Stimulated activated CD4-positive, alpha-beta T cell treated with anti-CD3 and anti-CD28 coated beads, Interleukin-12 subunit alpha, Interleukin-12 subunit beta, amount 100 ng/mL, for 4 hours (primary cell): ENCODE measurements at places on chromosomes 11 and 22.

DNA sequence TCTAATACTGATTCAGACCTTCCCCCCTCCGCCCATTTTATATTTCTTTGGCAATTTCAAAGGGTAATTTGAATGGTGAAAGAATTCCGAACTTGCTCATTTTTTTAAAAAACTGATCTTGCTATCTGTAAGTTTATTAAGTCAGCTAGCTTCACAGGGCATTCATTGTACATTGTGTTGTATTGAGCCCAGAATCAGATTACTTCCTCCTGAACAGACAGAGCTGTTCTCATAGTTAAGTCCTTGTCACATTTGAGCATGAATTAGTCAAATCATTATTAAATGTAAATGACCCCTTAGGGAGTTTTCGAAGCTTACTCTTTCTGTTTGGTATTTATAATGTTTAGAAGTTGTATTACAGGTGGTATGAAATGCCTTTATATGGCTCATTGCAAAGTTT lies 34.4 kb downstream of the CYP2R1 start:
- DNase-seq, result no peak

DNA sequence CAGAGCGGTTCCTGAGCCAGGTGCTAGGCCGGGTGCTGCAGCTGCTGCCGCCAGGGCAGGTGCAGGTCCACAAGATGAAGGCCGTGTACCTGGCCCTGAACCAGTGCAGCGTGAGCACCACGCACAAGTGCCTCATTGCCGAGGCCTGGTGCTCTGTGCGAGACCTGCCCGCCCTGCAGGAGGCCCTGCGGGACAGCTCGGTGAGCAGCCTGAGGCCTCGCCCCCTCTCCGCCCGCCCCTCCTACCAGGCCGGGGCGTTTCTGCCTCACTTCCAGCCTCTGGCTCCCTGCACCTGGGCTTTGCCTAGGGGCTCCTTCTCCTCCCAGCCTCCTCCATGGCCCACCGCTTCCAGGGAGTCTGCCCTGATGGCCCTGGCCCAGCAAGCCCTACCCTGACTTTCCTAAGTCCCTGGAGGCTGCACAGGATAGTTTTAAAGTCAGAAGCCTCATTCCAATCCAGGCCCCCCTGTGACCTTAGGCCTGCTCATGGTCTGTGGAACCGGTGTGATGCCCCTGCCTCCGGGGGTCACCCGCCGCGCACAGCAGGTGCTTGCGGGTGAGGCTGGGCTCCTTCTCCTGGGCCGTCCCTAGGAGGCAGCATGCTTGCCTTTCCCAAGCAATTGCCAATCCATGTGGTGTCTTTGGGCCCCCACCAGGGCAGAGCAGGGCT lies 5.5 kb downstream of the TCIRG1 start:
- DNase-seq, result no peak

GRCh38 chr11:117828611-117829368 lies 4.2 kb upstream of the FXYD2 start:
- peak; percentile 73 for DNase-seq

GRCh38 chr11:9748361-9748970 lies 84.6 kb downstream of the SWAP70 start:
- DNase-seq, result peak; percentile 39

GRCh38 chr11:117071344-117071787 lies 26.9 kb downstream of the SIK3 start:
- no peak for DNase-seq

GRCh38 chr11:118338637-118339061 lies 3.9 kb downstream of the CD3D start:
- peak; percentile 72 for DNase-seq

DNA sequence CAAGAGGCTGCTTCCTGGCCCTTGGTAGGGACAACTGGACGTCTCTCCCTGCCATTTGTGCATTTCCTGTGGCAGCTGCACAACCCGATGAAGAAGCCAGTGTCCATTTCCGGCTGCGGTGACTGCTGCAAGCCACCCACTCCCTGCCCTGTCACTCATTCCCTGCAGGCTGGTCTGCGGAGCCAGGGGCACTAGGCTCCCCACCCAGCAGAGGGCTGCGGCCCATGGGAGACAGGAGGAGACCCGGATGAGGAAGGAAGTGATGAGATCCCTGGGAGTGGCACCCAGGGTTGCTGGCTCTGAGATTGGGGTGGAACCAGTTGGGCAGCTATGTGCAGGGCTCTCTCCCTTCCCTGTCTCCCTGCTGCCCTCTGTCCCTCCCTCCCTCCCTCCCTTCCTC lies 10.0 kb upstream of the MYRF start:
- no peak for DNase-seq

DNA sequence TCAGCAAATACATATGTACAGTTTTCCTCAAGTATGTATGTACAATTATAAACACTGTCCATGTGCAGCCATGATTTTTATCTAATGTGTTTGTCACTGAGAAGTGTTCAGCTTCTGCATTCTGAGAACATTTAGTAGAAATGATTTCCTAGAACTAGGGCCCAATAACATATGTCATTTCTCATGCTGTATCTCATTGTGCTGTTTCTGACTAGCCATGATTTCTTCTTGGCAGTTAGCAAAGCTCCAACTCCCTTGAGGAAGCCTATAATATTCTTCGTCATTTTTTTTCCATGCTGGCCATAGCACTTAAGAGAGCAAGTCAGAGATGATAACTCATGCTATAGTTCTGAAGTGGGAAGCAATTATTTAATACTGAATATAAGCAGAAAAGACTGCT lies 187.8 kb downstream of the DDX10 start:
- DNase-seq, result no peak

- DNase-seq, result no peak
These were observed 320.5 kb upstream of the ANO3 start for GRCh38 chr11:26011474-26011873.

GRCh38 chr11:44258190-44258489 lies 51.8 kb downstream of the ALX4 start:
- no peak for DNase-seq

DNA sequence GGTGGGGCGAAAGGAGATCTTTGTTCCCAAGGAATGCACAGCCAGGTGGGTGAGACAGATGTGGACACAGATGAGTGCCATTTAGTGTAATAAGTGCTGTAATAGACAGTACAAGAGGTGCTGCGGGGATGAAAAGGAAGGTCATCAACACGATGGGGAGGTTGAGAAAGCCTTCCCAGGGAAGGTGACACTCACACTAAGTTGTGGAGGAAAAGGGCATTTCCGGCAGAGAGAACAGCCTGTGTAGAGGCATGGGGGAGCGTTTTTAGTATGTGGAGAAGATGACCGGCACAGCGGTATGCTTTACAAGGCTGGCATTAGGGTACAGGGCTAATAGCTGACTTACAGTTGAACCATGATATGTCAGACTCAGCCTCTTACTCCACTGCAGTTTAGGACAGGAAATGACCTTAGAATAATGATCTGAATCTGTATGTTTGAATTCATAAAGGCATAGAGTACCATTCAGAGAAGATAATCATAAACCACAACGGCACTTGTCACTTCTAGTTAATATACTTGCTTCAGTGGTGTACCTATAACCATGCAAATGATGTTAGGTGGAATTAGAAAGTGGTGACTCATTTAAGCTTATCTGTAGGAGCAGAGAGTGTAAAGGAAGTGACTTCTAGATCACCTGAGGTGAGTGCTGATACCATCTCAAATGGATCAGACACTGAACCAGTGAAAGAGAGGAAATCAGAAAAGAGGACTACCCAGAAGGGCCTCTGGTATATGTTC lies 60.6 kb downstream of the FAM83F start:
- DNase-seq, result no peak

GRCh38 chr11:19907008-19907579 lies 194.5 kb downstream of the NAV2 start:
- no peak for DNase-seq

- DNase-seq, result no peak
These were observed 2113.5 kb downstream of the LRRC4C start for GRCh38 chr11:39345834-39346442.

DNA sequence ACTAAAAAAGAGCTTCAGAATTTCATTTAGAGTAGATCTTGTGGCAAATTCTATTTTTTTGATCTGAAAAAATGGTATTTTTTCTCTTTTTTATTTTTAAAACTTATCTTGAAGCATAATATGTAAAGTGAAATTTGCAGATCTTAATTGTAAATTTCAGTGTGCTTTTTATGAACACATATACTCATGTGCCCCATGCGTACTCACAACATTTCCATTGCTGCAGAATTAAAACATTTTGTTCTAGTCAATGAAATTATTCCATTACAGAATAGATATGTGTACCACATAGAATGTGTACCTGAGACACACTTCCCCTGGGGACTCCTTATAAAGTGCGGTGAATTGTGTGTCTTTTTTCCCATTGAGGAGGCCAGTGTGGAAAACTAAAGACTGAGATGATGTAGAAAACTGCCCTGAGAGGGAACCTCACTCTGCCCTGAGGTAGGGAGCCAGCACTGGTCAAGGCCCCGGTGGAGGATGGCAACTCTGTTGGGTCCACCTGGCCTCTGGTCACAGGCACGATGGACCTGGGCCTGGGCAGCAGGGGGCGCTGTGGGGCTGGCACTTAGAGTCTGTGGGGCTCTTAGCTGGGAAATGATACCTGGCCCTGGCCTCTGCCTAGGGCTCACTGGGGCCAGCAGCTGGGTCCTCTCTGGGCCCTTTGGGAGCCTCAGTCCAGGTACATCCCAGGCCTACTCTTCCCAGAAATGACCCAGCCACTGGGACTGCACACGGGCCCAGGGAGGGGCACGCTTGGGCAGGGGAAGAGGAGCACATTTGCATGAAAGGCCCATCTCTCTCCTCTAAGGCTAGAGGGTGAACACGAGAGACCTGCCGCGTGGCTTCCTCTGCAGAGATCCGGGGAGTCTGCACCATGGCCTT lies 77.9 kb upstream of the TOP3B start:
- peak; percentile 47 for DNase-seq

DNA sequence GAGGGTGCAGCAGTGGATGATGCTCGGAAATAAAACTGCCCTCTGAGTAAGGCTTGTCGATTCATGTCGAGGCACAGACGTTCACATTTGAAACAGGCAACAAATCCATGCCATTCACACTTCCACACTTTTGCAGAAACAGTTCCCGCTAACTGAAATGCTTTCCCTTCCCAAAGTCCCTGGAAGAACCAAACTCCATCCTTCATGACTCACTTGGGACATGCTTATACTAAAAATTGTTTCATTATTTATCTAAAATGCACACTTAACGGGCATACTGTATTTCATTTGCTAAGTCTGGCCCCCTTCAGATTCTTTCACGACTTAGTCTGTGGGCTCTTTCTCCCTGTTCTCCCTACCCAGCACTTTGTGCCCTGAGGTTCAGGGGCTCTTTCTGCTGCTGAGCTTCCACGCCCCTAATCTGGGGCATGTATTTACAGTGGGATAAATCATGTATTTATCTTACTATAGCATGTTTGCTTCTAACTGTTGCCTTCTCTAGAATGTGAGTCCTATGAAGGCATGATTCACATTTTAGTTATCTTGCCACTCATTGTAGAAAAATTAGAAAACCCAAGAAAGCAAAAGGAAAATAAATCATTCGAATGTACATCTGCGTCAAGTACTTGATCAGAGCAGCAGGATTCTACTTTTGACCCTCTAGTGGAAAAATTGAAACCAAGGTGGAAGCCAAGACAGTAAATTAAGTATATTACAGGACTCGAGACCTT lies 12.5 kb downstream of the SCGB1A1 start:
- no peak for DNase-seq

GRCh38 chr11:132605825-132606570 lies 926.3 kb downstream of the OPCML start:
- DNase-seq, result no peak

DNA sequence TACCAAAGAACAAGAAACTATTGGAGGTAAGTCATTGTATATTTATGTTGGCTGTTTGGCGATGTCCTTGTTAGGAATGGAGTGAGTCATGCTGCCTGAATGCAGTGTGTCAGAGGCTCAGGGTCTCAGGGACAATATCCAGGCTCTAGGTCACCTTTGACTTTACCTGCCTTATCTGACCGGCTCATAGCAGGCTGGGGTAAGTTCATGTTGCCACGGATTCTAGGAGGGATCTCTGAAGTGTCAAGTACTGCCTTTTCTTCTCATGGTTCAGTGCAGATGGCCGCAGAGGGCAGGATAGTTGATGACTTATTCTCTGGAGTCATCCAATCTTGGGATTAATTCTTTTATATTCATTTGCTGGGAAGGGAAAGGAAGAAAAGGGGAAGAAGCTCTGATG lies 53.2 kb downstream of the SPON1 start:
- DNase-seq, result no peak

GRCh38 chr11:2402890-2403645 lies 2.5 kb downstream of the TSSC4 start:
- DNase-seq, result no peak

GRCh38 chr11:3134651-3135480 lies 30.2 kb downstream of the OSBPL5 start:
- no peak for DNase-seq

DNA sequence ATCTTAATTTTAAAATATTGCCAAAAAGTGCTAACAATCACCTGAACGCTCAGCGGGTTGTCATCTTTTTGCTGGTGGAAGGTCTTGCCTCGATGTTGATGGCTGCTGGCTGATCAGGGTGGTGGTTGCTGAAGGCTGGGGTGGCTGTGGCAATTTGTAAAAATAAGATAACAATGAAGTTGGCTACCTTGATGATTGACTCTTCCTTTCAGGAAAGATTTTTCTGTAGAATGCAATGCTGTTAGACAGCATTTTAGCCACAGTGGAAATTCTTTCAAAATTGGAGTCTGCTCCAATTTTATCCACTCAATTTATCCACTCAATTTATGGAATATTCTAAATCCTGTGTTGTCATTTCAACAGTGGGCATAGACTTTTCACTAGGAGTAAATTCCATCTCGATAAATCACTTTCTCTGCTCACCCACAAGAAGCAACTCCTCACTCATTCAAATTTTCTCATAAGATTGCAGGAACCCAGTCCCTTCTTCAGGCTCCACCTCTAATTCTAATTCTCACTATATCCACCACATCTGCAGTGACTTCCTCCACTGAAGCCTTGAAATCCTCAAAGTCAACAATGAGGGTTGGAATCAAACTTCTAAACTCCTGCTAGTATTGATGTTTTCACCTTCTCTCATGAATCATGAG lies 78.8 kb downstream of the LINC01488 start:
- no peak for DNase-seq

GRCh38 chr22:35539910-35540594 lies 579 bp upstream of the RASD2 start:
- DNase-seq, result peak; percentile 74

DNA sequence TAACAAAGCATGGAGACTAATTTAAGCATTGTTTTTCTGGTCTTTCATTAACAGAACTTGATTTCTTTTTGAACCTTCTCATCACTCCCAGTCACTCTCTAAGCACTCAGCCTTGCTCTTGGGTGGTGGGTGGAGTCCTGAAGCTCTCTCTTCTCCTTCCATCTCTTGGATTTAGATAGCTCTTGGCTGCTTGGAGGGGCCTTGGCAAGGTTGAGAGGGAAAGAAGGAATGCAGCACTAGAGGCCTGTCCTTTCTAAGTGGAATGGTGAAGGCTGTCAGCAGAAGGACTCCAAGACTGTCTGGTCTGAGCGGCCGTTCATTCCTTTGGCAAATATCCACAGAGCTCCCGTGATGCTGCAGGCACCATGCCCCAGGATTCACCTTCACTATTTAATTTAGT lies 168.6 kb upstream of the E2F8 start:
- no peak for DNase-seq
